ENCODE measurements at places on chromosomes 4 and X.

DNA sequence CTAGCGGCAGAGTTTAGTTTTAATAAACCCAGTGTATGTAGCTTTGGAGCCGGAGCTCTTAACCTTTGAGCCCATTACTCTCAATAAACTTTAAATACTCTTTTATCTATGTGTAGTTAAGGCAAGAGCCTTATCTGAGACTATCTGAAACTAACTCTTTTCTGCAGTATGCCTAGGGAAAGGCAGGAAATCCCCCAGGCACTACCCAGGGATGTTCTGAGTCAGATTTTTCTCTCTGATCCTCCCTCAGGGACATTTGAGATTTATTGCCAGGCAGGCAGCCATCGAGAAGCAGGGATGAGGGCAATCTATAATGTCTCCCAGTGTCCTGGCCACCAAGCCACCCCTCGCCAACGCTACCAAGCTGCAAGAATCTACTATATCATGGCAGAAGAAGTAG, 39.1 kb downstream of the HEPH start:
- DNase-seq, result no peak

- DNase-seq, result no peak
Observed at GRCh38 chr4:151296227-151296626, 19.3 kb downstream of the PRSS48 start.

DNA sequence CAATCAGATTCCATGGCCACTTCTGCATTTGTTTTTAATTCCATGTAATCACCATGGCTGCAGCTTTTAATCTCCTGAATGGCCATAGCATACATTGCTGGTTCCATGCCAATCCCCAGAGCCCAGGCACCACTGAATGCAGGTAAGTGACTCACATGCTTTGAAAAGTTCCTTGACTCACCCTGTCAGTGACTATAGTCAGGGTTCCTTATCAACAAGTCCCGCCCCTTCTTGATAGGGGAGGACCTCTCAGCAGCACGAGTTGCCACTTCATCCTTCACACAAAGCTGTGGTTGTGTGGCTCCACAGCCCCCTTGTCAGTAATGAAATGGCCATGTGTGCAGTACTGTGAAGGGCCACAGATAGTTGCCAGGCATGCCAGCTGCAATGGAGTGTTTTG, 516.6 kb downstream of the PPARGC1A start:
- peak; percentile 19 for DNase-seq

GRCh38 chr4:133465022-133465421, 315.9 kb downstream of the PCDH10 start:
- no peak for DNase-seq

DNA sequence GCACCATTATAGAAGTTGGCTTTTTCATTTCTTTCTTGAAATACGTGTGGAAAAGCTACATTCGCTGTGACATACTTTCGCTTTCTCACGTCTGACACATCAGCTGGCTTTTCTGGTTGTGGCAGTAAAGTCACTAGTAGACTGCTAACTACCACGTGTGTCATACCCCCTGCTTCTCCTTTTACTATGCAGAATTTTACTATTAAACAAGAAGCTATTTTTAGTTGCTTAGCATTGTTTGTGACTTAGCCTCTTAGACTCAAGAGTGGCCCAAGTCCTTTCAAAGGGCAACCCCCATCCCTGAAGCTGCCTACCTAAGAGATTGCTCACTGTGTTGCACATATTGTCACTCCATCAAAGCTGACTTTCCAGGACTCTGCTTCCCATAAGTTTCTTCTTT, 2.1 kb upstream of the IL2 start:
- peak; percentile 37 for DNase-seq

- DNase-seq, result no peak
Observed at GRCh38 chr4:16721613-16722291, 176.7 kb downstream of the LDB2 start.

DNA sequence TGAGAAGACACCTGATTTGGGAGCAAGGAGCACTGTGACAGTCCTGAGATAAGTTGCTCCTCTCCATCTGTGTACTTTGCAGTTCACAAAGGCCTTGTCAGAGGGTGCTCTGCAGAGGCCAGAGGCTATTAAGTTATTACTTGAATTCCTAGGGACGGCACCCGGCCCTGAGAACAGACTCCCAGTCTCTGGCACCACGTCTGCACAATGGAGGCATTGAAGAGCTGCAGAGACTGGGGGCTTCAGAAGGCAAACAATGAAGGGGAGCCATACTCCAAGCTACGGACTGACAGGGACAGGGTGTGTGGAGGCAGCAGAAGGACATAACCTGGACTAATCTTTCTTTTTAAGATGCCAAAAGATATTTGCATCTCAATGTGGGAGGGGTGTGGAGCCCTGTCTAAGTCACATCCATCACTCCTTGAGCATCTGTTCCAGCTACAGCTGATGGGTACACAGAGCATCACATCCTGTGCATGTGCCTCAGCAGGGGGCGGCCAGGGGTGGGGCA, 11.5 kb downstream of the RASGEF1B start:
- no peak for DNase-seq

DNA sequence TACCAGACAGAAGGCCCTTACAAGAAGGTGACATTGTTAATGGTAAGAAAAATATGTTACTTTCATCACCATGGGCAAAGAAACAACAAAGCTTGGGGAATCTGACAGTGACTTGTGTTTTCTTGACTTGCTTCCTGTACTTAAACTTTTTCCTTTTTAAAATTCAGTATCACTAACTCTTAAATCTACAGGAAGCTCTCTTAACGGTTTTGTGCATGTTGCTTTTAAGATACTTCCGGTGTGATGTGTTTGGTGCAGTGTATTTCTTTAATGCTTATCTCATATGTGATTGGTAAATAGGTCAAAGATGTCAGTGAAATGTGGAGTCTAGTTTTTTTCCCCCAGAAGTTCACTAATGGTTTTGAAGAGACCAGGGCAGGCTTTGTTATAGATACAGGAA, 45.2 kb downstream of the ADH5 start:
- no peak for DNase-seq

- DNase-seq, result no peak
Observed at GRCh38 chr4:46450556-46450955, 60.6 kb upstream of the GABRA2 start.

DNA sequence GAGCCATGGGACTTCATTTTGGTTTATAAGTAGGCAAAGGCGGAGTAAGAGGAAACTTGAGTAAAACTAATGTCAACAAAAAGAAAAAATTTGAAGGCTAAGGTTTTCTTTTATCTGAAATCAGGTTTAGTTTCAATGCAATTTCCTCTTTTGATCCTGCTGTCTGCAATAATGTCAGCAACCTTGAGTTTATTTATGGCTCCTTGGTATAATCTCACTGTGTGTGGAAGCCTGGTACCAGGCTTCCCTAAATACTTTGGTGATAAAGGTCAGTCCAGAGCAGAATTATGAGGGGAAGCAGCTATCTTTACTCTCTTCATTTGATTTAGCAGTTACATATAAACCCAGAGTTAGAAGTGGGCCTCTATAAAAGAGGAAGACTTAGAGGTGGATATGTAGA, 57.8 kb downstream of the NDNF start:
- DNase-seq, result no peak

DNA sequence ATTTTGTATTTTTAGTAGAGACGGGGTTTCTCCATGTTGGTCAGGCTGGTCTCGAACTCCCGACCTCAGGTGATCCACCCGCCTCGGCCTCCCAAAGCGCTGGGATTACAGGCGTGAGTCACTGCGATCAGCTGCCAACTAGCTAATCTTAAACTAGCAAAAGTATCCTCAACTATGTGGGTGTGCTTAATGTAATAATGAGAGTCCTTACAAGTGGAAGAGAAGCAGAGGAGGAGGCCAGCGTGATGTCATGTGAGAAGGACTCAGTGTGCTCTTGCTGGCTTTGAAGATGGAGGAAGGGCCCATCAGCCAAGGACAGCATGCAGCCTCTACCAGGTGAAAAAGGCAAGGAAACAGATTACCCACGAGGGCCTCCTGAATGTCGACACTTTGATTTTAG, 19.6 kb downstream of the SCD5 start:
- DNase-seq, result no peak

DNA sequence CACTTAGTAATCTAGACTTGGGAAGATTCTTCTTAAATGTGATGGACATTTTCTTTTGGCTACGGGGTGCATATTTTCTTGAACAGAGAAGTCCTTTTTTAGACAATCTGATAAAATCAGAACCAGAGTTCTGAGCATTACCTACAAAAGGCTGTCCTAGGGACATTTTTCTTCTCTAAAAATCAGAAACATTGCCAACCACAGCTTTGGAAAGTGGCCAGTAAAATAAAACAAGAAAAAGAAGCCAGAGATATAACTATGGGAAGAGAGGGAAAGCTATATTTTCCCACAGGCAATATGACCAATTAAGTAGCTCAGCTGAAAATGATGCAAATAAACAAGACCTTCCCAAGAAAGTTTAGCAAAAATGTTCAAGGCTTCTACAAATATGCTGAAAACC, 55.9 kb downstream of the MXRA5 start:
- no peak for DNase-seq

Measured in activated T-cell treated with anti-CD3 and anti-CD28 coated beads, Interleukin-2, amount 50 U/mL, for 48 hours (primary cell).